ENCODE measurements at places on chromosomes 2 and 18. TPM values are rescaled to one million over a fixed set of nuclear protein-coding genes. Genes with fewer than 3 reads are reported as not detected.
A peak's percentile ranks its signal among the peaks of the same experiment; 100 is the strongest.

GRCh38 chr2:341017-341542 lies 53.2 kb upstream of the ALKAL2 start:
- no peak for DNase-seq

- no peak for DNase-seq
Measured at GRCh38 chr2:232393556-232393955, 13.1 kb upstream of the ALPG start.

DNA sequence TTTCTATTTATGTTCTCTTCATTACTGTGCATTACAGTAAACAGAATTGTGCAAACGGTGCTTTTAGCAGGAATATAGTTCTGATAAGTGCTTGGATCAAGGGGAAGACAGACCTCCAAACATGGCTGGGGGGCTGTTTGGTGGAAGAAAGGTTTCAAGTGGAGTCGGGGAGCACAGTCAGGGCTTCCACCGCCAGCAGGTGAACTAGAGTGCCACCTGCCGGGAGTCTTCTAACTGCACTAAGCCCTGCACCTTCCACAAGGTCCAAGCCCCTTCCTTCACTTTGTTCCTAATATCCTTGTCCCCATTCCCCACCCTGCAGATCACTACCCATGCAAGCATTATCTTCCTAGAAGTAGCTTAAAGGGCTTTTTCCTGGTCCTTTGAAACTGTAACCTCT lies 11.1 kb downstream of the ONECUT2 start:
- no peak for DNase-seq

The CIAO1 gene
- total RNA-seq, result 64.3 TPM

DNA sequence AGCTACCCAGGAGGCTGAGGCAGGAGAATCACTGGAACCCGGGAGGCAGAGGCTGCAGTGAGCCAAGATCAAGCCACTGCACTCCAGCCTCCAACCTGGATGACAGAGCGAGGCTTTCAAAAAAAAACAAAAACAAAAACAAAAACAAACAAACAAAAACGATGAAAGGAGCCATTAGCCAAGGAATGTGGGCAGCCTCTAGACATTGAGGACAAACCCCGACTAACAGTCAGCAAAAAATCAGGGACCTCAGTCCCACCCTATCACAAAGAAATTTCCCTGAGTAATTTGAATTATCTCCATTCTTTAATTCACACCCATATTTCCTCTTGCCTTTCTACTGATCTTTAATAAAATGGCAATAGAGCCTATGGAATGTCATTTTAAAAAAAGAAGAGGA lies 75.8 kb downstream of the MBD2 start:
- DNase-seq, result no peak

The MATN3 gene
- total RNA-seq, result 3.4 TPM

The IL36G gene
- total RNA-seq, result not detected

DNA sequence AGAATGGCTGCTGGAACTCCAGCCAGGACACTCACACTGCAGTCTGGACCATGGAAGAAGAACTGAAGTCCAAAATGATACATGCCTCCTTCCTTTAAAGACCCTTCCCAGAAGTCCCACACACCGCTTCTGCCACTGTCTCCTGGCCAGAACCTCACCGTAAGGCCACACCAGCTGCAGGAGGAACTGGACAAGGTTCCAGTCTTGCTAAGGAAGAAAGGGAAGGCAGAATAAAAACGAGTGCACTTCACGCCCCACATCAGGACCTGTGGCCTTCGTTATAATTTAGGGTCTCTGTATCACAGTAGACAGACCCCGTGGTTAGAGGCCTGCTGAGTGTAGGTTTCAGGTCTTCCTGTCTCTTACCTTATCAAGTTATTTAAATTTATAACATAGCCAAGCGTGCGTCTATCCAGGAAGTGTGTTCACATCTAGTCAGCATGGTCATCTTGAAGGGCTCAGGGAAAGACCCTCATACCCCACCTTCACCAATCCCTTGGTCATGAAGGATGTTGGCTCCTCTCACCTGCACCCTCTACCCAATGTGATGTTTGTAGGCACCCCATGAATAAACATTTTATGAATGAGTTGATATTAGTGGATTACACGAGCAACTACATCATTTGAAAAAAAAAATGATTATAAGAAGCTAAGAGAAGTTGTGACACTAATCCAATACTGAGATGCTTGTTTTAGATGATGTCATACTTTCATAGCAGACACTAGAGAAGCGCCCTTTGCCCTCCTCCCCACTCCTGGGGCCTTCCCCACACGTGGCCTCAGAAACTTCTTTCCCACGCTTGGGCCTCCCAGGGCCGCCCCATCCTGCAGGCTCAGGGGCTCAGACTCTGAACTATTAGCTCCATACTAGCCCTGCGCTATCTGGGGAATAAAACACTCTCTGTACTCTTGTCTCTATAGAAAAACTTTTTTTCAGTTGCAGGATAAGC lies 157.6 kb downstream of the FAM210A start:
- no peak for DNase-seq

GRCh38 chr2:144334551-144334950 lies 185.4 kb downstream of the ZEB2 start:
- no peak for DNase-seq

DNA sequence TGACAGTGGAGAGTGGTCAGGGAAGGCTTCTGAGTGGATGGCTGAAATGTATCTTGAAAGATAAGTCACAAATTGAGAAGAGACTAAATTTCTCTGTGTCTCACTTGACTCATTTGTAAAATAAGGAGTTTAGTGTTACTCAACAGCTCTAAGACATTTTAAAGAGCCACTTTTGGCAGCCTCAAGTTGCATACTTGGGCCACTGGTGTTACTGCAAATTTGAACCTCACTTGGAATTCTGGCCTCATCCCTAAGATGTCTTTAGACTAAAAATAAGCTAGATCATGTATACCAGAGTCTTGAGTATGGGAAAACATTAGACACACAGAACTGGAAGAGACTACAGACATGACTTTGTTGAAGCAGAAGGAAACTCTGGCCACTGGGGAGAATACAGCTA lies 4.5 kb upstream of the MTLN start:
- no peak for DNase-seq

DNA sequence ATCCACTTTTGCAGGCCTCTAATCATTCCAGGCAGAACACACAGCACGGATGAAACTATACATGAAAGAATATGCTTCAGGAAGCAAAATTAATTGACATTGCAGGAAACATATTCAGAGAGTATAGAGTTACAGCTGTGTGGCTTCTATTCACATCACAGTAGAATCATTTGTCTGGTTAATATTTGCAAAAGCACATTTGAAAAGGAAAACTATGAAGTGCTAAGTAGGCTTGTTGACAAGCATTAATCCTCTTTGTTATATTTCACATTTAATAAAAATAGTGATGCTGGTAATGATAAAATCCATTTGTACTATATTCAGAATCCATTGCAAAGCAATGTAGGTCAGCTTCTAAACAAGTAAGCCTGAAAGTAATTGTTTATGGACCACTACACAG lies 32.2 kb upstream of the PIK3C3 start:
- DNase-seq, result no peak

DNA sequence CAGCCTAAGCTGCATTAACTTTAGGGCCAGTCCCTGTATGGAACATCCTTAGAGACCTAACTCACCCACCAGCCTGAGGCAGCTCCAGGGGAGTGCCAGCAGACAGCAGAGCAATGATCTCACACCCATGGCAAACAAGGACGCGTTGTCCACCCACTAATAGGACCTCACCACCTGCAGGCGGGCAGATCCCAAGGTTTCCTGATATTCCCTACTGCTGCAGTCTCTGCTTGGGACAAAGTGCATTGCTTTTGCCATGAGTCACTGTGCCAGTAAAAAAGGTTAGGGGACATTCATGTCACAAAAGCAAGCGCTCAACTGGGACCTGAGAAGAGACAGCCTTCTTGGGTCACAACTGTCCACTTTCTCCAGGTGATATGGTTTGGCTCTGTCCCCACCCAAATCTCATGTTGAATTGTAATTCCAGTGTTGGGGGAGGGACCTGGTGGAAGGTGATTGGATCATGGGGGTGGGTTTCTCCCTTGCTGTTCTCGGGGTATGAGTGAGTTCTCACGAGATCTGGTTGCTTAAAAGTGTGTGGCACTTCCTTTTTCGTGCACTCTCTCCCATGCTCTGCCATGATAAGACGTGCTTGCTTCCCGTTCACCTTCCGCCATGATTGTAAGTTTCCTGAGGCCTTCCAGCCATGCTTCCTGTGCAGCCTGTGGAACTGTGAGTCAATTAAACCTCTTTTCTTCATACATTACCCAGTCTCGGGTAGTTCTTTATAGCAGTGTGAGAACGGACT lies 160.2 kb downstream of the MIB1 start:
- DNase-seq, result no peak

The PTGR3 gene
- 21.9 TPM for total RNA-seq

The RMDN2 gene
- 1.8 TPM for total RNA-seq

DNA sequence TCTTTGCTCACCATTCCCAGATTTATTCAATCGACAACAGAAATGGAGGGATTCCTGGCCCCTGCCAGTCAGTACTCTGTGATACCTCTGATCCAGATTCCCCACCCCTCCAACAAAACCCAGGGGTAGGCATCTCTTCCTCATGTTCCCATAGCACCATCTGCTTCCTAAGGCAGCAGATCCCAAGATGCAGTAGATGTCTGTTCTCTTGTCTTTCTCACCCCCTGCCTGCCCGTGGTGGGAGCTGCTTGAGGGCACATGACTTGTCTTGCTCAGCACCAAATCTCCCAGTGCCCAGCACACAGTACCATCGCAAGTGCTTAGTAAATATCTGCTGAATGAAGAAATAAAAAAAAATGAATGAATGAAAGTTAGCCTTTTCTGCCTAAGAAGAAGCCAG lies 98.2 kb downstream of the ZBTB7C start:
- DNase-seq, result no peak

The SLC4A5 gene
- total RNA-seq, result 0.97 TPM

- peak; percentile 81 for DNase-seq
Measured at GRCh38 chr2:238169708-238170251, 11.0 kb downstream of the ERFE start.

The MYO3B gene
- total RNA-seq, result not detected

- peak; percentile 85 for DNase-seq
Measured at GRCh38 chr2:100285691-100286090, 36.6 kb downstream of the LONRF2 start.

DNA sequence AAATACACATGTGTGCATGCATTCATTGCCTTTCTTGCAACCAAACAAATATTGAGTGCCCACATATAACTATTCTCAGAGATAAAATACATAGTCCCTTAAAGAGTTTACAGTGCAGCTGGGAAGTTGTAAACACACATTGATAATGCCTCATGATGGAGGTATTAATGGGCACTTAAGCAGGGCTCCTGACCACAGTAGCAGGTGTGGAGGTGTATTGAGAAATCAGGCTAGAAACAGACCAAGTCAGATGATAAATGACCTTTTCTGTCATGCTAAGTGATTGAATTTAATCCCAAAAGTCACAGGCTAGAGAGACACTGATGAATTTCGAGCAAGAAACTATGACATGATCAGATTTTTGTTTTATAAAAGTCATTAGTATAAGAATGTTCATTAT lies 157.7 kb downstream of the ZNF385B start:
- no peak for DNase-seq

DNA sequence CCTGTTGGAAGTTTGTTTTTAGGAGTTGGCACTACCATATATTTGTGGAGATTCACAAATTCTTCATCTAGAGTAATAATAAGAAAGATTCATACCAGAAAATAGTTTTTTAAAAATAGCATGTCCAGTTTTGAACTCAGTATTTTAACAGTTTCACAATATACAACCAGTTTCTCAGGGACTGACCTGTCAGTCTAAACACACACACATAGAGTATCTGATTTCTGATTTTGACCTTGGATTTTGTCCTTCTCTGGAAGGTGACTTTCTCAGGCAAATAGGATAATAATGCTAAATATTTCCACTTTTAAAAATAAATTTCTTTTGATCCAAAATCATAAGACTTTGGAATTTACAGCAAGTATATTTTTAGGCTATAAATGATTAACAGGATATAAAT lies 32.0 kb downstream of the MFSD6 start:
- no peak for DNase-seq

DNA sequence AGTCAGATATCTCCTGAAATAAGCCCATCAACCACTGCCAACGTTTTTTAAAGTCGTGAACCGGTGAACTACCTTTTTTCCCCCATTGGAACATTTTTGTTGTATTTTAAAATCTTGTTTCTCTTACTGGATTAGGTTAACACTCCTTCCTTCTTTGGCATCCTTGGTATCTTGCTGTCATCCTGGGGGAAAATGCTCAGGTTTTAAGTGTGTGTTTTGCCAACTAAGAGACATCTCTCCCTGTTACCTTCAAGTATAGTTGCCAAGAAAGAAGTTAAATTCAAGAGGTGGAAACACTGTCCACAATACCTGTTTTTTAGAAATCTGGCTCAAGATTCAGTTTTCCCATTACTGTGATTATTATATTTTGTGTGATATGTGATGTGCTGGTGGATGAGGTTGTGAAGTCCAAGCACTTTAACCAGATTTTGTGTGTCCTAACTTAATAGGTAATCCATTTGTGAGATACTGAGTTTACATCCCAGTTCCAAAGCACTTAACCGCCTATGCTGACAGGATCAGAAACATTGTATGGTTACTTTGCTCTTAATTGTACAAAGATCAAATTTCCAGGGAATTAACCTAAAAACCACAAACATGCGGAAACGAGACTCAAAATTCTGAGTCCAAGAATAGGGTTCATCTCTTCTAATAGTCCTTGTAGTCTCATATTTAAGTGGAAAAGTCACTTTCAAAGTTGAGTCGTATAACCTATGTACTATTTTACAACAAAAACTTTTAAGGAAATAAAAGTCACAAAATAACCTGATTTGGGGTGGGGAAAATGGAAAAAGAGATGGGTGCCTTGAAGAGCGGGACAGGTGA lies 1.3 kb upstream of the SP3 start:
- DNase-seq, result no peak

The TUBA4B gene
- total RNA-seq, result not detected

The TMEM163 gene
- total RNA-seq, result 1.3 TPM

DNA sequence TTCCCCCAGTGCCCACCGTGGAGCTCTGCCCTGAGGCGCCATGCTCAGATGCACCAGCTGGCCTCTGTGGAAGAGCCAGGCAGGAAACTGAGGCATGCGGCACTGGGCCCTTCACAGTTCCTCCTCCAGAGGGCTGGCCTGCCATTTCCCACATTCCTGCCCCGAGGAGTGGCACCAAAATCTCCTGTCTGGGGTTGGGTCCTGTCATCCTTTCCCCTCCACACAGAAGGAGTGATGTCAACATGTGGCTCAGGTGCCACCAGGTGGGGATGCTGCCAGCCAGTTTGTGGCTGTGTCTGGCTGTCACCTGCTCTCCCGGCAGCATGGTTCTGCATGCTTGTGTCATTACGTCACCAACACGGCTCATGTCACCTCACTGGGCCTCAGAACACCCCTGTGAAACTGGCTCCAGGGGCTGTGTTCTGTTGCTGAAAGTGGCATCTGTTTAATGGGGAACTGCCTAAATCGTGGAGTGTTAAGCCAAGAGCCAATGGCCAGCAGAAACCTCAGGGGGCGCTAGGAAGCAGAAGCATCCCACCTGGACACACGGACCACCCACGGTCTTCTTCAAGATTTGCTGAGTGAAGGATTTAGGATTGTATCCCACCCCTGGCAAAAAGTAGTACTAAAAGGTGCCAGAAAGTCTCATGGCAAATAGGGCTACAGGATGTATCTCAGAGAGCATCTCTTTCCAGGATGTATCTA lies 51.3 kb downstream of the ZAP70 start:
- DNase-seq, result no peak

GRCh38 chr2:225891771-225892170 lies 492.3 kb downstream of the NYAP2 start:
- DNase-seq, result no peak
